Cortex of kidney (tissue), 1 donor: ENCODE measurements at places on chromosomes 4 and X.

DNA sequence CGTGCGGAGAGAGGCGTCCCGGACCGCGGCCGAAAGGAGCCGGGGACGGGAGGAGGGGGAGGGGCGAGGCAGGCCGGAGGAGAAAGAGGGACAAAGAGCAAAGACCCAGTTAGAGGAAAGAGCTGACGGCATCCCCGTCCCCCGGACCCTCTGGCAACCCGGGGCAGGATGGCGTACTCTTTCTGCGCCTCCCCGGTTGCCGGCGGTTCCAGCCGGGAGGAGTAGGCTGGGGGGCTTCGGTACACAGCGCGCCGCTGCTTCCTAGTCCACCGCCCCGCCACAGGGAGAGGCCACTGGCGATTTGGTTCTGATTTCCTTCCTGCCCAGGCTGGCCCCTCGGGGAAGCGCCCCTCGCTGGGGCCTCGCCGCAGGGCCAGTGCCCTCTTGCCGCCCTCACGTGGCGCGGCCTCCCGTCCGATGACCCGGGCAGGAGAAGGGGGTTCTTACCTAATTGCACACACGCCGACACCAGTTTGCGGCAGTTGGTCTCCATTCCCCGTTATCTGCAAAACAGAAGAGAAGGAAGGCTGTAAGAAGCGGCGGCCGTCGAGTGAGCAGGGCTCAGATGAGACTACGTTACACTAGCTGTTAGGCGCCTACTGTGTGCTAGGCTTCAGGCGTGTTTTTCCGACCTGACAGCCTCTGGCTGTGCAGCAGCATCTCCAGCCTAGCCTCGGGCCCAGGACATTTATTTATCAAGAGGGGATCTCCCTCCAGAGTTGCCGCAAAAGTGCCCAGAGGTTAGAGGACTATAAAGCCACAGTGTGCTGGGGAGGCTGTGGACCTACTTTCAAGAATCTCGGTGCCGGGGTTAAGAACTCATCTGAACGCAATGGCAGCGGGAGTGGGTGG, 9.9 kb upstream of the PITX2 start:
- DNase-seq, result no peak

DNA sequence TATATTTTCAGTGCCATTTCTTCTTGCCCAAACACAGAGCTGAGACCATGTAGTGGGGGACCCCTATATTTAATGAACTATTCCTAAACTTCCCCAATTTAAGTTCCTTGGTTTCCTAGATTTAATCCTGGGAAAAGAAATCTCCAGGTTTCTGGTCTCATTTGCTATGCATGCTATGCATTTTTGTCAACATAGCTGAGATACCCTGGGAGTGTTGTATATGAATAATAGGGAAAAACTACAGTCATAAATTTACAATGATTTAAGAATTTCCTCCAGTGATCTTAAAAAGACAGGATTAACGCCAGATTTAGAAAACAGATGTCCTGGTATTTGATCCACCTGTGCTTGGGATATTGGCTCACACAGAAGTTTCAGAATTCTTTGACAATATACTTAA, 136.8 kb upstream of the RAPGEF2 start:
- DNase-seq, result no peak

DNA sequence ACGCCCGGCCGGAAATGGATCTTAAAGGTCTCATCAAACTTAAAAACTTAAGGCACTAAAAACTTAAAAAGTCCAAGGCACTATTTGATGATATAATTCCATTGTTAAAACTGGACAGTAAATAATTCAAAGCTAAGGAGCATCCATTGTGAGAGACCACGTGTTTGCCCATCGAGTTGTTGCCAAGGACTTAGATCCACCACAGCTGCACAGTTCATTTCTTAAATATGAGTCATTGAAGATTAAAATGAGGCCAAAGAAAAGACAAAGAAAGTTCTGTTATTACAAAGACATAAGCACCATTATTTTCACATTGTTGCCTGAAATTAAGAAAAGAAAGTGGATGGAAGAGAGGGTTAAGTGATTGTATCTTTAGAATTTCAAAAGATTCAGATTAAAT, 411.5 kb upstream of the FTHL17 start:
- no peak for DNase-seq

- DNase-seq, result no peak
Observed at GRCh38 chr4:7903791-7904516, 35.7 kb downstream of the AFAP1 start.

GRCh38 chr4:20462426-20463175, 210.9 kb downstream of the SLIT2 start:
- DNase-seq, result no peak

DNA sequence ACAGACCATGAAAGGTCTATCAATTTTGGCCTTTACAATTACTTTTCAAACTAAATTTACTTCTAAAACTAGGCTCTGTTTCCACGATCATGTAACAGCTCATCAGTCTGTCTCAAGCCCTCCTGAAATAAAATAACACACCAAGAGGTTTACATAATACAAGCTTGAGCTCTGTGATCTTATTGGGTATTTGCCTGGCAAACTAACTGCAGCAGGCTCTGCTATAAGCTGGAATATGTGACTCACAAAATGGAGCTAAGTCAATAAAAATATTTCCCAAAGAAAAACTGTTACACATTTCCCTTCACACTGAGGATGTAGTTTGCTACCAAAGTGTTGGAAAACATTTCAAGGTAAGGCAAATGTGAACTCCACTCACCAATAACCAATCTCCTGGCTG, 94.7 kb upstream of the GPM6B start:
- no peak for DNase-seq

GRCh38 chr4:38499101-38499500, 164.9 kb upstream of the KLF3 start:
- no peak for DNase-seq

DNA sequence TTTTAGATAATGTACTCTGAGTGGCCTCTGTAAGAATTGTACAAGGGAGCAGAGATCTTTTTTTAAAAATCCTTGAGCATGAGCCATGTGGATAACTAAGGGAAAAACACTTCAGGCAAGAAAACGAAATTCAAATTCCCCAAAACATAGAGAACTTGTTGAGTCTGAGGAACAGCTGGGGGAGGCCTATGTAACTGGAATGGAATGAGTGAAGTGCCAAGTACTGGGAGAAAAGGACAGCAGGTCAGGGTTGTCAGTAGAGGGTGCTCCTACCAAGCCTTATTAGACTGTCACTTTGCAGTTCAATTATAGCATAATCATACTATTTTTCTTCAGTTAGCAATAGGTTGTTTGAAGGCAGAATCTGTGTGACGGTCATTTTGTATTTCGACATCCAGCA, 135.1 kb downstream of the ARHGAP6 start:
- DNase-seq, result no peak

GRCh38 chr4:7187691-7188090, 4.6 kb upstream of the SORCS2 start:
- DNase-seq, result no peak

- no peak for DNase-seq
Observed at GRCh38 chr4:113708250-113708649, 53.3 kb downstream of the CAMK2D start.

DNA sequence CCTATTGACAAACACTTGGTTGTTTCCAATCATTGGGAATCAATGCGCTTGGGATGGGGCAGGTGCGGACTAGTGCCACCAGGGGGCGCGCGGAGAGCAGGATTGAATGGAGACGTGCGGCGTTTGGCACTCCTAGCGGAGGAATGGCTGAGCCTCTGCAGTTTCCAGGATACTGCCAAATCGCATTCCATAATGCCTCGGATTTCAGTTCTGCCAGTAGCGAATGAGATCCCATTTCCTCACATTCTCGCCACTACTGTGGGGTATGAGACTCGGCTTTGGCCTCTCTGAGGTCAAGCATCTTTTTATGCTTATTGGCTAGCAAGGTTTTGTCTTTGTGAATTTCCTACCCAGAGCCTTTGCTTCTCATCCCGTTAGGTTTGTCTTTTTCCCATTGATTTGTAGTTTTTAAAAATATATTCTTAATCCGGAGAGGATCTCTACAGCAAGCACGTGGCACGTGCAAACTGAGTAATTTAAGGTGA, 28.7 kb downstream of the CLDN34 start:
- no peak for DNase-seq

DNA sequence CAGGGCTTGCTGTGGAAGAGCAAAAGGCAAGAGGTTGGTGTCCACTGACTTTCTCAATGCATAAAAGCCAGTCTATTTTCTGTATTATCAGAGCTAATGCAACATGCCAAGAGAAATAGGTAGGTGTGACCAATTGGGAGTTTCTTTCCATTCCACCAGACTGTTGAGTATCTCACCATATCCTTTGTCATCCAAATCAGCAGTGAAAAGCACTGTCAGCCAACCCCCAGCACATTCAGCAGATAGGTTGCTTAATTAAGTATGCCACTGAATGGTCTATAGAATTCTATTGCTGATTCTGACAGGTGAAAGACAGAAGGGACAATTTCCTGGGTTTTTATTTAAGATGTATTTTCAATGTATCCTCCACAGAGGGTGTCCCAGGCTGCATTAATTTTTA, 139.8 kb downstream of the HS6ST2 start:
- DNase-seq, result no peak

- no peak for DNase-seq
Observed at GRCh38 chr4:71231129-71232055, 107.4 kb upstream of the SLC4A4 start.

DNA sequence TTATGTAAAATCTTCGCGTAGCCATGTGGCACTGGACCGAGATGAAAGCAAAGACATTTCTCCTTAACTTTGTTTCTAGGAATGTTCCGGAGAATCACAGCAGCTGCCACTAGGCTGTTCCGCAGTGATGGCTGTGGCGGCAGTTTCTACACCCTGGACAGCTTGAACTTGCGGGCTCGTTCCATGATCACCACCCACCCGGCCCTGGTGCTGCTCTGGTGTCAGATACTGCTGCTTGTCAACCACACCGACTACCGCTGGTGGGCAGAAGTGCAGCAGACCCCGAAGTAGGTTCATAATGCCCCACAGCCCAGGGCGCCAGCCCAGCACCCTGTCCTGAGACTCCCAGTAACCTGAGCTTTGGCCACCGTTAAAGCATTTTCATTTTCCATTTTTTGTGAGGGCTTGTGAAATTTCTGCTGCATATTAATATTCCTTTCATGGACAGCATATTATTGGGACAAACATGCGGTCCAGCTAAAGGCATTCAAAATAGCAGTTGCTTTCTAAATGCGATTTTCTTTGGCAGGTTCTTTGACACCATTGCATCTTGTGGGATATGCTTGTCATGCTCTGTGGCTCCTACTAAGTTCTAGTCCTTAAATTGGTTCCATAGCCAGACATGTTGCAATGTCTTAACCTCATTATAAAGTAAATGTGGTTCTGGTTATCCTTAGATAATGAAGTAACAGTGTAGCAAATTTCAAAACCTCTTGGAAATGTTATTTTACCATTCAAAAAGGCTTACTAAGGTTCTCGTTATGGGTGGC, 49.1 kb upstream of the MSANTD1 start:
- DNase-seq, result no peak

DNA sequence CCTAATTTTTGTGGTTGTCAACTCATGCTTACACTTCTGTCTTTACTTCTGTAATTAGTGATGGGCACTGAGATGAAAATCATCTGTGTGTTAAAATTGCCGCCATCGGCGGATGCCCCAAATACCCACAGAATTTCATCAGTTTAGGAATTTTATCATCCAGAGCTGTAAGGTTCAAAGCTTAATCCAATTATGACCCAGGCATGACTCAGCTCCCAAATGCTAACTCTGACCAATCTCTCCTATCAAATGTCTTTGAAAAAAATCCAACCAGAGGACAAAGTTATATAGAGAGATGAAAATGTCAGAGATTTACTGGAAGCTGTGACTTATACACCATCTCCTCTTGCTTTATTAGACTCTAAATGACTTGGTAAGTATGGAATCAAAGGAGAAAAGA, 1048.7 kb upstream of the PRKX start:
- DNase-seq, result no peak

DNA sequence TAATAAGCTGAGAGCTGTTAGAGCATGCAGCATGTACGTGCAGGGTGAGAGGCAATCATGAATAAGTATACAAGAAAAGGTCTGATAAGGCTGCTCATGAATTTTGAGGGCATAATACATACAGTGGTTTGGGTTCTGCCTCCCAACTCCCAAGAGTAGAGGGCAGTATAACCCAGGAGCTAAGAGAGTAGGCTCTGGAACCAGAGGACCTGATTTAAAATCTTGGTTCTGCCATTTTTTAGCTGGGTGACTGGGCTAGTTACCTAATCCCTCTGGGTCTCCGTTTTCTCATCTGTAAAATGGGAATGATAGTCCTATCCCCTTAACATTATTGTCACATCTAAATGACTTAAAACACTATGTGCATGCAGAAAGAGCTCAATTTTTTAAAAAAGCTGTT, 85.3 kb downstream of the LNX1 start:
- DNase-seq, result no peak

DNA sequence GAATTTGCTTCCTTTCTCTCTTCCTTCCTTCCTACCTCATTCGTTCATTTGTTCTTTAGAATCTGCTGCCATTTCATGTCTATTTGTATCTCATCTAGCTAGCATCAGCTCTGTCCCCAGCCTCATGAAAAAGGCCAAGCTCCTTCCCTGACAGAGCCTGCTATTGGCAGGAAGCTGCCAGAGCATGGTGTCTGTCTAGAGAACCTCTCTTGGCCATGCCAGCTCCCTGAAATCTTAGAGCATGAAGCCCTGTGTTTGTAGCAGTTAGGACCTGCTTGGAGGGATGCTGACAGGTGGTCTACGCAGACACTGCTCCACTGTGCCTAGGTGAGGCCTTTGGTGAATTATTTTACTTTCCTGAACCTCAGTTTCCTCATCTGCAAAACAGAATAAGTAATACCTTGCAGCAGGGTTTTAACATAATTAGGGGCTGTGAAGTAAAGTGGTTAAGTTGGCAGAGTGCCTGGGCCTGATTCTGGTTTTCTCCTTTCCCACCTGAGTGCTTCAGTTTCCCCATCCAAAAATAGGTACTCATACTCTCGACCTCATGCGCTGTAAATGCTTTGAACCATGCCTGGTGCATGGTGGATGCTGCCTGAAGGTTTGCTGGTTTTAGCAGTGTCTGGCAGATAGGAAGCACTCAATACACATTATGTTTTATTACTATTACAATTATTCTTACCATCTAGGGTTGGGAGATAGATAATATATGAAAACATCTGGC, 4.7 kb downstream of the PTTG2 start:
- no peak for DNase-seq

DNA sequence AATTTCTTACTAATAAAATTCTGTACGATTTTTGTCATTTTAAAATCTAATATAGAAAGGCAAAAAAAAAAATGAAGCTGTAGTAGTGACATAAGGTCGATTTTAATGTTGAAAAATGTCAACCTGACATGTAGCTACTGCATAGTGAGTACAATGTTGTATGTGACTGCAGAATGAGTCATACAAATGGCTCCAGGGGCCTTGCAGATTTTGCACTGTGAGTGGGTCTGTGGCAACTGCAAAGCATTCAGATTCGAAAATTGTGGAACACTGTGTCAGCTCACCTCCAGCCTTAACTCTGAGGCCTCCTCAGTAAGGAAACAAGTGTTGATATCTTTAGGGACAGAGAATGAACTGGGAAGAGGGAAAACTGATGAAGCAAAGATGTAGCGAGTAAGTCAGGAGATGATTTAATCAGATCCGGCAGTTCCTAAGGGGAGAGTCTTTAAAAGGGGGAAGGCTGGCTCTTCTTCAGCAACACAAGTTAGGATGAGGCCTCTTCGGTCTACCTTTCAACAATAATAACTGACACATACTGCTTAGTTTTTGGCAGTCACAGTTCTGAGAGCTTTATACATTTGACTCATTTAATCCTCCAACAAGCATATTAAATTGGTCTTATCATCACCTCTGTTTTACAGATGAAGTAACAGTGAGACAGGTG, 24.9 kb downstream of the TKTL2 start:
- no peak for DNase-seq

- no peak for DNase-seq
Observed at GRCh38 chrX:42098900-42099299, 175.5 kb upstream of the CASK start.
